ENCODE measurements at places on chromosomes 1 and 21.
A peak's percentile ranks its signal among the peaks of the same experiment; 100 is the strongest.

DNA sequence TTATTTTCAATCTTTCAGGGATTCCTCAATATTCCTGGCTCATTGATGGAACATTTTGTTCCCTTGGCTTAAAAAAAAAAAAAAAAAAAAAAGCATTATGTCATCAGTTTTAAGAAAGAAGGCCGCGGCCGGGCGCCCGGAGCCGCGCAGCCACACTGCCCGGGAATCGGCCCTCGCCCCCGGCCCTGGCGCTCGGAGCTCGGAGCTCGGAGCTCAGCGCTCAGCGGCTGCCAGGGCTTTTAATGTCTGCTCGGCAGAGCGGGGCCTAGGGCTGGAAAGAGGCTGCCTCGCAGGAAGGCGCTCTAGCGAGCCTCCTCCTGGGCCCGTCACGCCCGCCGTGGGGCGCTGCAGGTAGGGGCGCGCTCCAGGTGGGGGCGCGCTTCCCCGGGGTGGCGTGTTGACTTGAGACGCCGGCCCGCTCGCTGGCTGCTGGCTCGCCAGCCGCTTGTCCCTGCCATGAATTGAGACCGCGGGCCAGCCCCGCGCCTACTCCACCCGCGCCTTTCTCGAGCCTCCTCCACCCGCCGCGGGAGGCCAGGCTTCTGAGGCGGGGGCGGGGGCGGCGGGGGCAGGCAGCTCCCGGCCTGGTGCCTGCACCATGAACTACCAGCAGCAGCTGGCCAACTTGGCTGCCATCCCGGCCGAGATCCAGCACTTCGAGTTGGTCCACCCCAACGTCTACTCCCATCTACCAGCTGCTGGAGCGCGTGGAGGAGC lies 5.4 kb upstream of the TDRD5 start:
- no peak for DNase-seq

DNA sequence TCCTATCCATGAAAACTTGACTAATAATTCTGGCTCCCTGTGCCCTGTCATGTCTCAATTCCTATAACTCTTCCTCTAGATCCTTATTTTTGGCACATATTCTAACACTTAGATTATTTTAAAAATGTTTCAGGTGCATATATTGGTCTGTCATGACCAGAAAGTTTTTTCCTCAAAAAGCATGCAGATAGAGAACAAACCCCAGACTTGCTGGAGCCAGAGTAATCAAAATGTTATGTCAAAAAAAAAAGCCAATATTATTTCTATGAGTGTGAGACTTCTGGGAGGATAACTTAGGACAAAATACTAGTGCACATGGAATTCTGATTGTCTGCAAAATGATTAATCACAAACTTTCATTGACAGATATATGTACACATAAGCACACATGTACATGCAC lies 135.1 kb upstream of the MROH9 start:
- no peak for DNase-seq

- DNase-seq = no peak
Measured at GRCh38 chr21:31473685-31474345, 129.8 kb upstream of the TIAM1 start.

DNA sequence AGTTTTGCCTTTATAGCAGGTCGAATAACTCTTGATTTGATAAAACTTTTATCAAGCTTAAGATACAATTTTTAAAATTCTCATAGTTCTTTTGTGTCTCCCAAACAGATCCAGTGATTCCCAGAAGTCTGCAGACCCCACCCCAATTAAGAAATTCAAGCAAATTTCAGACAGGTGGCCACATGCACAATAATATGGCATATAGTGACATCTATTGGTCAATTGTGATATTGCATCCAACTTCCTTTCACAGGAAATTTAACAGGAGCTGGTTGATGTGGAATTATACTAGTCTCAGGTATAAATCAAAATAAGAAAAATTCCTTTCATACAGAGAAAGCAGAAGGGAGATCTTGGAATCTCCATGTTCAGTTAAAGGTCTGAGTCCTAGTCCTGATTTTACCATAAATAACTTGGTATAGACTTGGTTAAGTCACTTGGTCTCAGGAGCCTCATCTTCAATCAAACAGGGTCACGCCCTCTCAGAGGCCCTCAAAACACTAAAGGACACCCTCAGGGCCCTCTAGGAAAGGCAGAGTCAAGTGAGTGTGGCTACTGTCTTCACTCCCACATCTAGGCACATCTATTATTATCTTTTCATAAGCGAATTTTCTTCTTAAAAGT lies 24.1 kb downstream of the PIGM start:
- no peak for DNase-seq

GRCh38 chr1:178579562-178579961 lies 66.7 kb downstream of the TEX35 start:
- DNase-seq = no peak

GRCh38 chr21:26833460-26833939 lies 11.7 kb downstream of the ADAMTS1 start:
- DNase-seq = no peak

GRCh38 chr21:23743821-23744220 lies 1863.5 kb downstream of the MRPL39 start:
- no peak for DNase-seq

- no peak for DNase-seq
Measured at GRCh38 chr1:113434081-113434873, 44.0 kb downstream of the MAGI3 start.

DNA sequence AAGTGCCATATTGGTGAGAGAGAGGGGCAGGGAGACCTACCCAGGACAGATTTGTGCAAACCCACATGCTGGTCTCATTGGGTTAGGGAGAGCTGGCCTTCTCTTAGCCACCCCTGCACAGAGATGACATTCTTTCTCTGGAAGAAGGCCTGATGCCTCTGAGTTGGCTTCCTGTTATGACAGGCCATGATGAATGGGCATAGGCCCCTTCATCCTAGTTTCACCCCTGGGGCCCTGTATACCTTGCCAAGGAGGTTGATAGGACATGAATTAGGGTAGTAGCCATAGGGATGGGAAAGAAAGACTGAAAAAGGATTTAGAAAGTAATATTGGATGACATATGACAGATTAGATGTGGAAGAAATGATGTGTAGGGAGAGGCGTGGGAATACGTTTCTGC lies 46.6 kb downstream of the TENT5C start:
- DNase-seq = no peak

GRCh38 chr1:83761167-83762038 lies 237.5 kb downstream of the TTLL7 start:
- no peak for DNase-seq

DNA sequence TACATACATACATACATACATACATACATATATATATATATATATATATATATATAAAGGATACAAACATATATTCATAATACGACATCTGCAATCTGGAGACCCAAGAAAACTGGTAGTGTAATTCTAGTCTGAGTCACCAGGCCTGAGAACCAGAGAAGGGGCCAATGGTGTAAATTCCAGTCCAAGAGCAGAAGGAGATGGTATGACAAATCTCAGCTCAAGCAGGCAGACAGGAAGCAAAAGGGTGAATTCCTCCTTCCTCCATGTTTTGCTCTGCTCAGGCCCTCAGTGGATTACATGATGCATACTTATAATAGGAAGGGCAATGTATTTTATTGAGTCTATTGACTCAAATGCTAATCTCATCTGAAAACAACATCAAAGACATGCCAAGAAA lies 1060.4 kb upstream of the TMPRSS15 start:
- no peak for DNase-seq

- DNase-seq = no peak
Measured at GRCh38 chr1:236206548-236206947, 64.2 kb downstream of the GPR137B start.

GRCh38 chr21:40505244-40505643 lies 341.7 kb downstream of the DSCAM start:
- DNase-seq = no peak

DNA sequence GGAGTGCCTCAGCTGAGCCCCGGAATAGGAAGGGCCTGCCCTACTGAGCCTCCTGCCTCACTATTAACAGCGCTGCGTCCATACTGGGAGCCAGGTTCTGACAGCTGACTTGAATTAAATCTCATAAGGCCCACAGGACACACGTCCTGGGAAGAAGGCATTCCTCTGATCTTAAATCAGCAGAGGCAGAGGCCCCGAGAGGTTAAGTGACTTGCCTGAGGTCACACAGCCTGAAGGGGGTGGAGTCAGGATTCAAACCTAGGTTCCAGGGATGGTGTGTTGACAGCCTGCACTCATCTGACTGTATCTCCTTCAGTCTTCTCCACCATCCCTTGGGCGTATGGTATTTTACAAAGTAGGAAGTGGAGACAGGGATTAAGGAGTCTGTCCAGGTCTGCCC lies 79.8 kb downstream of the AJAP1 start:
- DNase-seq = no peak

- DNase-seq = no peak
Measured at GRCh38 chr21:44765231-44766013, 36.2 kb downstream of the UBE2G2 start.

DNA sequence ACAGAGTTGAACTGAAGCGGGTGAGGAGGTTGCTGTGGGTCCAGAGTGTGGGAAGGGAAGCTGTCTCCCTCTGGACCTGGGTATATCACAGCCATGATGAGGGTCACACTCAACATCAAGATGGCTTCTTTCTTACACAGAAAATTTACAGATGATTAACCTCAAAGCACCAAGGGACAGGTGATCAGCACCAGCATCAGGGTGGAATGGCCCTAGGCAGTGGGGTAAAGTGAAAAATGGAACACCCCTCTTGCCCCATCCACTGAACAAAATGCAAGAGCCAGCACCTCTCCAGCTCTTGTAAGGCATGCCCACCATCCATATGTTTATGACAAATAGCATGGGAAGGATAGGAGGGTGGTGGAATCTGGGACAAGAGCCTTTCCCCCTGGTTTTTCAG lies 40.3 kb downstream of the HSD3B1 start:
- no peak for DNase-seq

GRCh38 chr1:214004014-214004413 lies 16.2 kb downstream of the PROX1 start:
- no peak for DNase-seq

GRCh38 chr1:221868593-221869303 lies 126.9 kb upstream of the DUSP10 start:
- DNase-seq = peak; percentile 48

DNA sequence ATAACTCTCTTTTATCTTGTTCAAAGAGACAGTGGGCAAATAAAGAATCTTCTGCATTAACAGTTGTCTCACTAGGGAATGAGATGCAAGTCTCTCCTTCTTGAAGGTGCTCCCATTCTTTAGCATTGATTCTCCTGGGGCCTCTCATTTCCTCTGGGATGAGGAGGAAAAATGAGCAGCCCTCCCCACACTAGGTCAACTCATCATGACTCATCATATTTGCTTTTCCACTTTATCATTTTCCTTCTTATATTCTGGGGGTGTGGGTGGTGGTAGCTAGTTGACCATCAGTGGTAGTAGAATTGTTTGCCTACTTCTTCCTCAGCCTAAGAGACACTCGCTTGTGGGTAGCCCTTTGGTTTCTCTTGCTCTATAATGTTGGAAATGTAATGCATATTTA lies 182.0 kb upstream of the C1orf87 start:
- DNase-seq = no peak

- DNase-seq = no peak
Measured at GRCh38 chr1:12734651-12735050, 11.3 kb upstream of the CFAP107 start.

GRCh38 chr1:53299233-53299632 lies 28.6 kb downstream of the LRP8 start:
- no peak for DNase-seq

- no peak for DNase-seq
Measured at GRCh38 chr1:172399756-172400721, 20.4 kb upstream of the C1orf105 start.

DNA sequence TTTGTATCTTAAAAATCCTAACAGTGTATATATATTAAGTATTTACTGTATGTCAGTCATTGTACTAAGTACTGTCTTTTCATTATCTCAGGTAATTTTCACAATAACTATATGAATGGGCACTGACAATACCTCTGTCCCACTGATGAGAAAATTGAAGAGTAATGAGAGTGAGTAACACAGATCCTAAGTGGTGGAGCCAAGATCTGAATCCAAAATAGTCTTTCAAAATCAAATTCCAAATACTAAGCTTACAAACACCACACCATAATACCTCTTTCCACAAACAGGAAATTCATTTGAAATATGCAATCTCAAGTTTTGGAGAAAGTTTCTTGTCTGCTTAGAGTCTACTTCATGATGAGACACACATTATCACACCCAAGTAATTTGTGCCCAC lies 105.9 kb upstream of the EDEM3 start:
- no peak for DNase-seq

- no peak for DNase-seq
Measured at GRCh38 chr1:43068911-43069310, 103.2 kb downstream of the EBNA1BP2 start.

DNA sequence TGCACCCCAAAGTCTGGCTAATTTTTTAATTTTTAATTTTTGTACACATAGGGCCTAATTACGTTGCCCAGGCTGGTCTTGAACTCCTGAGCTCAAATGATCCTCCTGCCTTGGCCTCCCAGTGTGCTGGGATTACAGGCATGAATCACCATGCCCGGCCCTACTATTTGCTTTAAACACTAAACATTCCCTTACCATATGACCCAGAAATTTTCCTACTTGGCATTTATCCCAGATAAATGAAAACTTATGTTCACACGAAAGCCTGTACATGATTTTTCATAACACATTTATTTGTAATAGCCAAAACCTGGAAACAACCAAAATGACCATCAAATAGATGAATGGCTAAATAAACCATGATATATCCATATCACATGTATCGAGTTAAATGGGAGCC lies 35.8 kb downstream of the NDUFS5 start:
- no peak for DNase-seq

GRCh38 chr1:204560590-204561150 lies 44.5 kb downstream of the MDM4 start:
- peak; percentile 22 for DNase-seq

DNA sequence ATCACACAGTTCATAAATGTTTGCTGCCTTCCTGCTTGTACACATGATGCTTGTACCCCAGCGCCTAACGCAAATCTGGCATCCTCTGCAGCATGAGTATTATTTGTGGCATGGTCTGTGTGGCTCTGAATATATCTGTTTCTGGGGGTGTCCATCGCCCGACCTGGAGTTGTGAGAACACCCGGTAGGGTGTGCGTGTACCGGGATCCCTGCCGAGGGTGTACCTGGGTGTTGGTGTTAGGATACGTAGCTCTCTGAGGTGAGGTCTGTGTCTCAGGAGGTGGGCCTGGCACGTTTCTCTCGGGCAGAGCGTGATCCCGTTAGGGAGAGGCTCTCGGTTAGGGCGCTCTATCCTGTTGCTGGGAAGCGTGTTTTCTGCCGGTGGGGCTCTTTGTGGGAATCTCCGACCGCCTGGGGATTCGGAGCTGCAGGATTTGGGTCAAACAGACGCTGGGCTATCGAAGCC lies 10.4 kb upstream of the CDC20 start:
- no peak for DNase-seq

DNA sequence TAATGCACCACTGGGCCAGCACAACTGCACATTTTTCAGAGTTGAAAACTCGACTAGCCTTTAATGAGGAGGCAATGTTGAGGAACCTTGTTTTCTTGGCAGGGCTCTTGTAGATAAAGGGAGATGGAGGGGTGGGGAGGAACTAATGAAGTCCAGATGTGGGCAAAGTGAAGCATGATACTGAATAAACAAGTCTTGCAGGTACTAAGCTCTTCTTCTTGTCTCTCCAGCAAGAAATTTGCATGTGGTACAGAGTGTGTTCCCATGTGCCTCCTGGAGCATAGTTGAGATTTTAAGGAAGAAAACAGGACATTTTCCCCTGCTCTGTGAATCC lies 47.0 kb downstream of the PLPP3 start:
- DNase-seq = no peak
